Midbrain (tissue), 1 donor: ENCODE measurements at places on chromosomes 12 and 14.

- no peak for DNase-seq
These were observed 191.5 kb upstream of the PRKD1 start for GRCh38 chr14:30118992-30119640.

DNA sequence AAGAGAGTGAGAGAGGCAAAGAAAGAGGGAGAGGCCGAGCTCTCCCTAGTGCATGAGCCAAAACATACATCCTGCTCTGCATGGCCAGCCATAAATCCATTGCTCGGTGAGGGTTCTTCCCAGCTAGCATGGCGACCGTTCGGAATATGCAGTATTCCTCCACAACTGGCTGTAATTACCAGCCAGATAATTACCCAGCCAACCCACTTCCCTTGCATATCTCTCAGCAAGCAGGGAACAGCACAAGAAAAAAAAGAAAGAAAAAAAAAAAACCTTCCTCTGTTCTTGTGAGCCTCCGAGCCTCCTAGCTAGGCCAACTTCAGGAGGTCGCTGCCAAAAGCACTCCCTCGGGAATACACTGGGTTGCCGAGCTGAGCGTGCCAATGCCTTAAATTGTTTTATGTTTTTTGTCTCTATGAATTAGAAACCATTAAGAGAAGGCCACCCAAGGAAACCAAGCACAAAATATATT lies 567.9 kb downstream of the MED13L start:
- no peak for DNase-seq

DNA sequence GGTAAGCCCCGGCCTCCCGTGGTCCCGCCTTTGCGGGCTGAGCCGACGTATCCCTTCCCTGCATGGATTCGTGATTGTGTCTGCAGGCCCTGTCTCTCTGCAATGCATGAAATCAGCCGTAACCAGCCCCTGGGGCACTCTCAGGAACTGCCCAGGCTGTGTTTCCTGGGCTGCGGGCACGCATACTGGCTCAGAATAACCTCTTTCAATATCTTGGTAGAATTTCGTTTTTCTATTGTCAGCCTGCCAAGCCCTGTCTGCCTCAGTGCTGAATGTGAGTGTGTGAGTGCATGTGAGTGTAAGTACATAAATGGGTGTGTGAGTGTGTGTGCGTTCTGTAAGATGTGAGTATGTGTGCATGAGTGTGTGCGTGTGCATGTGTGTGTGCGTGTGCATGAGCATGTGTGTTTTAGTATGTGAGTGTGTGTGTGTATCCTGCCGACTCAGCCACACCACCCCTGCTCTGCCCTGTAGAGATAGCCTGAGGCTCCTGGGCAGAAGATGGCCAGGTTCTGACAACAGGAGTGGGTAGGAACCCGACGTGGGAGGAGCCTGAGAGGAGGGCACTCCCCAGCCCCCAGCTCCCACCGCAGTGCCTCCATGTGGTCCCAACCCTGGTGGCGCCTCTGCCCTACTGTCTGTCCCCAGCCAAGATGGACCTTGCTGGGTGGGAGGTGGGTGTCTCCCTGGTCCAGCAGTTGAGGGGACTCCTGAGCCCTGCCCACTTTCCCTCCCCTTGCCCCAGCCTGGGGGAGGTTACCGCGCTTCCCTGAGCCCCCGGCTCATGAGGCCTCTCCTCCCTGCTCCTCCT lies 268.8 kb downstream of the ADGRD1 start:
- no peak for DNase-seq

GRCh38 chr14:73500360-73500759 lies 9.6 kb downstream of the RIOX1 start:
- DNase-seq, result no peak

GRCh38 chr14:66603945-66604344 lies 96.0 kb downstream of the GPHN start:
- DNase-seq, result no peak

GRCh38 chr14:33987565-33988080 lies 36.7 kb upstream of the EGLN3 start:
- no peak for DNase-seq

DNA sequence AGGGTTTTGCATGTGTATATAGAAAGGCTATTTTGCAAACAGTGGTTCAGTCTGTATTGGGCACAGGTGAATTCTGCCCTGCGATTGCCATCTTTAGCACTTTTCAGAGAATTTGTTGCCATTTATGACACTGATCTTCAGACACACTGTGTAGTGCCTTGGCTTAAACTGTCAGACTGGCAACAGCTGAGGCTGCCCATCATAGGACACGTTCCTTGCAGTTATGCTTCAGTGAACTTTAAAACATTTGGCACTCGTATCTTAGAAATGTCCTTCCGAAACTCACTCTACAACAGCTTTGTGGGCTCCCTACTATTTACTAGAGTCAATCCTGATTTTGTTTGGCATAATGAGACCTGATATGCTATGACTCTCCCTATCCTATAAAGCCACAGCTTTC lies 29.1 kb downstream of the AP5M1 start:
- DNase-seq, result no peak

GRCh38 chr12:101876322-101876860 lies 989 bp upstream of the DRAM1 start:
- no peak for DNase-seq

GRCh38 chr12:356276-356988 lies 32.7 kb downstream of the KDM5A start:
- no peak for DNase-seq
